Immature natural killer cell (primary cell): ENCODE measurements at places on chromosomes 7 and 10. TPM values are rescaled to one million over a fixed set of nuclear protein-coding genes. Genes with fewer than 3 reads are reported as not detected.
A peak's percentile ranks its signal among the peaks of the same experiment; 100 is the strongest.

GRCh38 chr7:155409980-155410379, 47.9 kb upstream of the EN2 start:
- no peak for DNase-seq

DNA sequence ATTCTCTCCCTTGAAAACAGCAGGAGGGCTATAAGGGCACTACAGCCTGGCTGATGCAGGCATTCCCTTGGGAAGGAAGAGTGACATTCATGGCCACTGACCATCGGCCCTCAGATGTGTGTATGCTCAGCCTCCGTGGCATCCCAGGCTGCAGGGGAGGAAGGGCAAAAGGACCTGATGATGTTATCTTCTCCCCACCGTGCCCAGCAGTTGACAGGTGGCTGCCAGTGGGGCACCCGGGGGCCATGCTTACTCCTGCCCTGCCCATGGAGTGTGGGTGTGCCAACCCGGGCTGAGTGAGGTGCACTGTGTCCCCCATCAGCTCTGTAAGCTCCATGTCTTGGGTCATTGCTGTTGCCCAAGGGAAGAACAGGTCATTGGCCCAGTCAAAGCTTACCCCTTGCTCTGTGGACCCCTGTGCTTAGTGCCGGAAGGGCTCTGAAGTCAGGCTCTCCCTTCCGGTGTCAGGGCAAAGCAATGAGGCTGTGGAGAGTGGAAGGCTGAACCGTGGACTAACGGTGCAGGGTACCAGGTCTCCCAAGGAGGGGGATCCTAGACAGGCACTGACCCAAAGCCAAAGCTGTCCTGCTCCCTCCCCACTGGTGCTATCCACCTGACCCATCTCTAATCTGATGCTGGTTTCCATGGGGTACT, 92.2 kb downstream of the CCDC3 start:
- DNase-seq: no peak

DNA sequence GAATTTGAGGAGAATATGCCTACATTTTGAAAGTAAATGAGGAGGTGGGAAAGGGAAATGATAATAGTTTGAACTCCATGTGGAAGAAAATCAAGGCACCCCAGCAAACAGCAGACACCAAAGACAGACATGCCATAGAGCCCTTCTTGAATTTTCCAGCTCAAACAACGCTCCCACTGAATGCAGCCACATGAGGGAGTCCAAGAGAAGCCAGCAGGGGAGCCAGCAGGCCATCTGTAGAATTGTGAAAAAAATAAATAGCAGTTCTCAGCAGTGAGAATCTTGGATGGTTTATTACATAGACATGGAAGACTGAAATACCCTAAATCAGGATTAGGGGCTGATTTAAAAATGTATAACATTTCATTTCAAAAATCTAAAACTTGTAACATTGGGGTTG, 1567.3 kb upstream of the LRRTM3 start:
- DNase-seq: no peak

The SOSTDC1 gene
- polyA plus RNA-seq: not detected

The CYP2C9 gene
- not detected for polyA plus RNA-seq

- no peak for DNase-seq
Measured at GRCh38 chr10:17348011-17348500, 106.3 kb downstream of the ST8SIA6 start.

DNA sequence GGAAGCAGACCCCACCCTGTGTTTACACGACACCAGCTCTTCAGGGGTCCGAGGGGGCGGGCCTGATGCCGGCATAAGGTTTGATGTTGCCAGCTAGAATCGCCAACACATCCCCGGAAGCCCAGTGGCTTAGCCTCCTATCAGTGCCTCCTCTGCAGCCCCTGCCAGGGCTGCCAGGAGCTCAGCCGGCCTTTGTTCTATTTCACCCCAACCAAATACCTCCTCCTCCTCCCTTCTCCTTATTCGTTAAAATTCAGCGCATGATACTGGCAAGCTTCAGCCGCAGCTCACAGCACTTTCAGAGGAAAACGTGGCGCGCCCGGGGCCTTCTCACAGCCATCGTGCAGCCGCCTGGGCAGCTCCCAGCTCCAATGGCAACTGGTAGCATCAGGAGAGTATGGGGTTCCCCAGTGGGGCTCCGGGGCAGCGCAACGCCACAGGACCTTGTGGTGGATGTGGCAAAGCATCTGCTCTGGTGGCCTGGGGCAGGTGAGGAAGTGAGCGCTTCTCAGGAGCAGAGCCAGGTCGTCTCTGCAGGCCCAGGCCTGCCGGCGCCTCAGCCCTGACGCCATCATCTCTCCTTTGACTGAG, 176.4 kb upstream of the RHEB start:
- DNase-seq: no peak

DNA sequence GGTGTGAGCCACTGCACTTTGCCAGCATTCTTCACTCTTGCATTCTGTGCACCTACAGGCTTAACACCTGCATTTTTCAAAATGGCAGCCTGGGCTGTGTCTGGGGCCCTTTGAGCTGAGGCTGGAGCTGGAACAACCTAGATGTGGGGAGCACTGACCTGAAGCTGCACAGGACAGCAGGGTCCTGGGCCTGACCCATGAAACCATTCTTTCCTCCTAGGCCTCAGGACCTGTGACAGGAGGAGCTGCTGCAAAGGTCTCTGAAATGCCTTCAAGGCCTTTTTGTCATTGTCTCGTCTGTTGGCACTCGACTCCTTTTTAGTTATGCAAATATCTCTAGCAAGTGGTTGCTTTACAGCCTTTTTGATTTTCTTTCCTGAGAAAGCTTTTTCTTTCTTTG, 82.3 kb downstream of the INPP5A start:
- no peak for DNase-seq

GRCh38 chr7:44376429-44377133, 51.2 kb upstream of the CAMK2B start:
- no peak for DNase-seq

The ACSL5 gene
- 86.5 TPM for polyA plus RNA-seq

GRCh38 chr7:96962221-96962885, 43.0 kb upstream of the DLX6 start:
- DNase-seq: no peak

GRCh38 chr10:52368725-52369124, 54.6 kb downstream of the DKK1 start:
- no peak for DNase-seq

DNA sequence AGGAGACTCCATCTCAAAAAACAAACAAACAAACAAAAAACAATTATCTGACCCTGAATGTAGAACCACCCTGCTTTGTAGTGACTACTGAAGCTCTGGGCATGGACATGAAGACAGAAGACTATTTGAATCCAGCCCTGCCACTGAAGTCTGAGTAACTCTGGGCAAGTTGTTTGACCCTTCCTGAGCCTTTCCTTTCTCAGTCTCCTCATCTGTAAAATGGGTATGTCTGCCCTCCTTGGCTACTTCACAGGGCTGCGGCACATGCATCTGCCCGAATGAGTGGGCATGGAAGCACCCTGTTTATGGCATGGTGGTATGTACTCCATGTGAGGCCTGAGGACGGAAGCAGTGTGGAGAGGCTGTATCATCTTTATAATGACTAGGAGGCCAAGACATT, 22.2 kb upstream of the MALSU1 start:
- DNase-seq: no peak

DNA sequence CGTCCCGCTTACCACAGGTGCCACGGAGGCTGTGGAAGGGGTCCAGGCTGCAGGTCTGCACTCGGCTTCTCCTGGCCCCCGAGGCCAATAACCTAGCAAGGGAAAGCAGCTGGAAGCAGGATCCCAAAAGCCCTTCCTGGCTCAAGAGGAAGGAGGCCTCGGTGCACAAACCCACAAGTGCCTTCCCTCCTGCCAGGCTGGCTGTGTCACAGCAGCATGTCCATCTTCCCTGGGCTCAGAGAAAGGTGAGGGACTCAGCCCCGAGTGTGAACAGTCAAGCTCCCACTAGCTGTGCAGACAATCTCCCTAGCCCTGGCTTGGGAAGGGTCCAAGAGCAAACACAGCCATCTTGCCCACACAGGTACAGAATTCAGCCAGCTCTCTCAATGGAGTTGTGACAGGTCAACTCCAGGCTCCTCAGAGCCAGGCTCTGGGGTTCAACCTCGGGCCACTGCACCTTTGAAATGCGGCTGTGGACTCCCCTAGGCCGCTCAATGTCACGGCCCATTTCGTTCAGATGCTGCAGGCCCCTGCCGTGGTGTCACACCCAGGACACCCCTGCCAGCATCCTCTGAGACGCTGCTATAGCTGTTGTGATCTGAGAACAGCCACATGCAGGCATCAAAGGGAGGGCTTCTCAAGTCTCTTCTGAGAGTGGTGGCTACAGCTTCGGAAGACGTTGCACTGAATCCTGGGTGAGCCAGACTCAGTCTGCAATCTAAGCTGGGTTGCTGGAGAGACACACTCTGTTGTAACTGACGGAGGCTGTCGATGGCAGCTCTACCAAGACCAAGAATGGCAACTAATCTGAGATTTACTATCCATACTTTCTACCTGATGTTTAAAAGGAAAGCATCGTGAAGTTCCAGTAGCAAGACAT, 137.9 kb downstream of the DIP2C start:
- DNase-seq: no peak

- DNase-seq: peak; percentile 22
Measured at GRCh38 chr10:24920907-24921881, 31.2 kb downstream of the PRTFDC1 start.

- DNase-seq: no peak
Measured at GRCh38 chr10:102900006-102900405, 18.1 kb upstream of the CNNM2 start.
